Stimulated activated CD4-positive, alpha-beta T cell treated with anti-CD3 and anti-CD28 coated beads, Interleukin-15, amount 100 ng/mL, for 1 hour (primary cell): ENCODE measurements at places on chromosomes 4 and X.

GRCh38 chrX:48983896-48984295, 12.3 kb upstream of the KCND1 start:
- no peak for DNase-seq

DNA sequence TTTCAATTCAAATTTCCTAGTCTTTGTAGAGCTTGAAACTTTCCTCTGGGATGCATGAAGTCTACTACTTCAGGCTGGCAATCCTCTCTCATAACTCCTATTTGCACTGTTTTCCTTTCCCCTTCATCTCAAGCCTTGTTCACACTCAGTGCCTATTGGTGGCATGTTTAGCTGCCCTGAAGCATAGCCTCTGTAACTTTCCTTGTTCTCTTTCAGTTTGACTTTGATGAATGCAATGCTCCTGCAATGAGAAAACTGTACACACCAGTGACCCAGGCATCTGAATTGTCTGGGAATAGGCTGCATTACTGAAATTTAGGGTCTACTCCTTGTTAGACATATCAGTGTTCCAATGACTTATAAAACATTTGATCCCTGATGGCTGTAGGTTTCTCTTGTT, 81.7 kb downstream of the ANK2 start:
- DNase-seq, result no peak

DNA sequence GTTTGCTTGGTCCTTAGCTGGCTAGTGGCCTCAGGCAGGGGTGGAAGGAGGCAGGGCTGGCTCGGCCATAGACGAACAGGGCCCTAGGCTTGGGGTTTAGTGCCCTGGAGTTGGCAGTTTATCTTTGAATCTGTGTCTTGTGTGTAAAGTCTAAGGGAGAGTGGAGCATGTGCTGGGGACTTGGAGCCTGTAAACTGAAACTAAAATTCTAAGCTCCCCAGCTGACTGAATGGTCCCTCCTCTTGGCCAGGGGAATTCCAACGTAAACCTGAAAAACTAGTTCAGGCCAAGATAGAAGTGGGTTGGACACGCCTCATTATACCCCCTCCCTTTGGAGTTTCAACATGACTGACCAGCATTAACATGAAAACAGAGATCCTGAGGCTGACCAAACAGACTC, 46.1 kb upstream of the GPR78 start:
- no peak for DNase-seq

GRCh38 chrX:155094468-155095061, 23.3 kb downstream of the BRCC3 start:
- DNase-seq, result no peak

DNA sequence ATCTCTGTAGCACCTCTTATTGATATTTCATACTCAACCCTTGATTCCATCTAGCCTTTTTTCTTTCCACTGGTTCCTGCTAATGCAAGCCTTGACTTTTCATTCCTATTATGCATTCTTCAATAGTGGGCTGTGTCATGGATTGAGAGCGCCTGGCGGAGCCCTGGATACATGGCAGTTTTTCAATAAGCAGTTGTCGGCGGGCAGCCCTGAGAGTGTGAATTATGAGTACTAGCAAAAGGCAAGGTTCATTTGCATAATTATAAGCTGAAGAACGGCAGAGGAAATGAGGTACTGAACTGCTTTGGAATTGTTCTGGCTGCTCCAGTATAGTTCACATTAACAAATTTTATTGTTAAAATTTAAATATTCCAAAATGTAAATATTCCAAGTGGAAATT, 339.7 kb upstream of the VCX start:
- DNase-seq, result no peak

DNA sequence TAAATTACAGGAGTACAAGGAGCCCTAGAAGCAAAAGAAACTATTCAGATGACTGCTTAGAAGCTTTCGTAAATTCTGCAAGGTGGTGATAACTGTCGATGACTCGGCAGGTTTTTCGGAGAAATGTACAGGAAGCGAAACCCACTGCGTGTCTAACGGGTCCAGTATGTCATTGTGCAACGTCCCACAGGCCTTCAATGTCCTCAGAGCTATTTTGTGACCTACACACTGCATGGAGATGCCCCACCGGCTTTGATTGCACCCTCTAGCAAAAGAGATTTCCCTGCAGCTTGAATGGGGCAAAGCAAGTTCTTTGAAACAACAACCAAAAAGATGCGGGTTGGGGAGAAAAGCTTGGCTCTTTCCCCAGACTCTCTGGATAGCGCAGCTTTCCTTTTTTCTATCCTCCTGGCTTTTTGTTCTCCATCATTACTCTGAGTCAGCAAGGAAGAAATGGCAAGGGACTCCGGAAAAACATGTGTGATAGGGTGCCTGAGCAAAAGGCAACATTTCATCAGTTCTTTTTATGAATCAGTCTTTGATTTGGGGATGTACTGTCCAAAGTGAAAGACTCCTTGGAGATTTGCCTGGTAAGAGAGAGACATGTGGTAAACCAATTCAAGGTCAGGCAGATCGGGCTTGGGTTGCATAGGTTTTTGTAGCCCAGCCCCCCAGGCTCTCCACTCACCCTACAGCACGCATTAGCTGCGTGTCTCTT, 112.0 kb upstream of the TBL1X start:
- no peak for DNase-seq

GRCh38 chrX:154530286-154530685, 14.3 kb upstream of the FAM3A start:
- DNase-seq, result no peak

- no peak for DNase-seq
Observed at GRCh38 chrX:152299787-152300186, 151.3 kb downstream of the GABRA3 start.

DNA sequence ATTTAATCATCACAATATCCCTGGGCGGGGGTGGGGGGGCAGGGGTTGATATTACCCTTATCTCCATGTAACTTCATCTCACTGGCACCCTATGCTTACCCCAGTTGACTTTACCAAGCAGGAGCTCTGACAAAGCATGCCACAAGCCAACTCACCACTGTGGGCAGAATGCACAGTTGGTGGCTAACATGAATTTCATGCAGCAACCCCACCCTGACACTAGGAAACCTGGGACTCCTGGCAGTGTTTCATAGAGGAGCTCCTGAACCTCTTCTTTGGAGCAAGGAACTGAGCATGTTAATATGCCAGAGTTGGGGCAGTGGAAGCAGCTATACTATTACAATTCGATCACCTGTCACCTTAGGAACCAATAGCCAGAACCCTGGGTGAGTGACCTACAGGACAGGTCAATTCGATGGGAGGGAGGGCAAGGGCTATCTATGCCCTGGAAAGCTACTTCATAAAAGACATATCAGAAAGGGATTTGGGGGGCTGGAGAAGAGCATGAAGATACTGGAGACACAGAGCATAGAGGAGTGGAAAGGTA, 97.2 kb upstream of the ACSL4 start:
- no peak for DNase-seq

DNA sequence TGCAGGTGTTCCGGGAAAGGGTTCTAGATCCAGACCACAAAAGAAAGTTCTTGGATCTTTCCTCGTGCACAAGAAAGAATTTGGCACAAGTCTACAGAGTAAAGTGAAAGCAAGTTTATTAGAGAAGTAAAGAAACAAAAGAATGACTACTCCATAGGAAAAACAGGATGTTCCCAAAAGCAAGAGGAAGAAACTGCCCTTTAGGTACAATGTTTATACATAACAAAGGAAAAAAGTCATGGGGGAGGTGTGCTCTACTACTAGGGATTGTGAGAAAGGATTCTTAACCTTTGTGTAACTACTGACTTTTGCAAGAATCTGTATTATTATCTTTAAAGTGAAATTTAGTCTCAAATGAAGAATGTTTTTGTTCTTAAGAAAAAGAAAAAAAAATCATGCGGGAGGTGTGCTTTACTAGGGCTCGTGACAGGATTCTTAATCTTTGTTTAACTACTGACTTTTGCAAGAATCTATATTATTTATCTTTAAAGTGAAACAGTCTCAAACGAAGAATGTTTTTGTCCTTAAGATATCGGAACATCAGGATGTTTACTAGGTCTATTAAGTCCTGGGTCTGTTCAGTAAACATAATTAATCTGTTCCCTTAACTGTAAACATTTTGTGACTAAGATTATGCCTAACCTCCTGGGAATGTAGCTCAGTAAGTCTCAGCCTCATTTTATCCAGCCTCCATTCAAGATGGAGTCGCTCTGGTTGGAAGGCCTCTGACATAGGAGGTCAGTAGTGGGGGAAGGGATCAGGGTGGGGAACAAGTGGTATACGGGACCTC, 110.4 kb upstream of the BEND4 start:
- no peak for DNase-seq

DNA sequence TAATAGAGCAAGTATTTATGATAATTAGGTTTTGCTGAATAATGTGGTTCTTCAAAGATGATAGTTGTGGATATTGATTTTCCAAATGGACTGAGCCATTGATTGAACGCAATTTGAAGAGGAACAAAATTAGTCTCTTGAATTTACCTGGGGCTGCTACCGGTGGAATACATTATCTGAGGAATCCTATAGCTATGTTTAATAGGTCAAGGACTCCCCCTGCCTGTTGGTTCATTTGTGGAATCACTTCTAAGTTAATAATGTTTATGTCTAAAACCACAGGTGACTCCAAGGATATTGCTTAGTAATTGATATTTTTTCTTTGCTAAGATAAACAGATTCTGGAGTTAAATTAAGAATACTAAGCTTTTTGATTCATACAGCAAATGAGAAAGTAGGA, 576.0 kb upstream of the PABPC4L start:
- no peak for DNase-seq

GRCh38 chr4:138275963-138276621, 33.9 kb upstream of the SLC7A11 start:
- DNase-seq, result no peak

DNA sequence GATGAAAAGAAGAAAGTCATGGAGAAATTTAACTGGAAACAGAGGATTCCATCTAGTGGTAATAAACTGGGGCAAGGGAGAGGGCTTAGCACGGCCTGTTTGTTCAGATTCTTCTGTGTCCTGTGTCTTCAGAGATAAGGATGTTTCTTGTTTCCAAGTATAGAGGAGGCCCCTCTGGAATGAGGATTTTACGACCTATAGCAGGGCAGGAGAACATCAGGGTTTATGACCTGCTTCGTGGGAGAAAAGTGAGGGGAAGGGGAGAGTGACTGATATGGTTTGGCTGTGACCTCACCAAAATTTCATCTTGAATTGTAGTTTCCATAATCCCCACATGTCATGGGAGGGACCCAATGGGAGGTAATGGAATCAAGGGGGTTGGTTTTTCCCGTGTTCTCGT, 93.0 kb upstream of the LDB2 start:
- no peak for DNase-seq

GRCh38 chr4:118112117-118113046, 78.1 kb downstream of the NDST3 start:
- DNase-seq, result no peak

DNA sequence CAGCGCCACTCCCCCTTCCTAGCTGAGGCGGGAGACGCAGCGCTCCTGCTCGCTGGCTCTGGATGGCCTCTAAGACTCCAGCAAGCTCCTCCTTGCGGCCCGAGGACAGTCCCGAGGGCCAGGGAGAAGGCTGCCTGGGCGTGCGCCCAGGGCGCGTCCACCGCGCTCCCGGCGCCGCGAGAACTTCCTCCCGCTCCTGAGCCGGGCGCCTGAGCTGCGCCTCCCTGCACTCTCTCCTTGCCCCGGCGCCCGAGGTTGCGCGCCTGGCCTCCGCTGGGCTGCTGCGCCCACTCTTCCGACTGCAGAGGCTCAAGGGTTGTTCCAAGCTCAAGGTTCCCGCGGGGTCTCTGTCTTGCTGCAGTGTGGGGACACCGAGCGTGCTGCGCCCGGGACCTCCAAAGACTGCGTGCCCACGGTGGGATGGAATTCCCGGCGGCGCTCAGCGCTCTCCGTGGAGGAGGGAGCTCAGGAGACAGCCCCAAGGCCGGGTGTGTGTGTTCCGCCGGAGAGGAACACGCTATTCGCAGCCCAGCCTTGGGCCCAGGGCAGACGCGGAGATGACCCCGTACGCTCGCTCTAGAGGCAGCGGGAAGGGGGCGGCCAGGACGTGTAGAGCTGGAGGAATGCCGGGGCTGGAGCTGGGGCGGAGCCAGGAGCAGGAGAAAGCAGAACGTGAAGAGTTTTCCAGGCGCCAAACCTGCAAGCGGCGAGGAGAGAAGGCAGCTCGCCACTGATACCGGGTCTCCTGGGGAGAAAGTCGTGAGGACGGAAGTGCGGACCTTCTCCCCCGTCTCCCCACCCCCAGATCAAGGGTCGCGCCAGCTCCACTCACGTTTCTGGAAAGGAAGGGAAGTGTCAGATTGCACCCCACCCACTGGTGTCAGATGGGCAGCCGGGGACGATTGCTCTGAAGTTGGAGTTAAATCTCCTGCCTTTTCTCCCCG, at the start of gene ARHGAP6:
ARHGAP6 (minus strand) TSS at position 753 of the 944 bp plus-strand sequence. CDS start 1,092 bp downstream, outside the sequence.
- no peak for DNase-seq

- no peak for DNase-seq
Observed at GRCh38 chrX:34144246-34144645, 12.1 kb upstream of the FAM47A start.

GRCh38 chr4:108774809-108775530, 12.1 kb upstream of the ETNPPL start:
- no peak for DNase-seq

DNA sequence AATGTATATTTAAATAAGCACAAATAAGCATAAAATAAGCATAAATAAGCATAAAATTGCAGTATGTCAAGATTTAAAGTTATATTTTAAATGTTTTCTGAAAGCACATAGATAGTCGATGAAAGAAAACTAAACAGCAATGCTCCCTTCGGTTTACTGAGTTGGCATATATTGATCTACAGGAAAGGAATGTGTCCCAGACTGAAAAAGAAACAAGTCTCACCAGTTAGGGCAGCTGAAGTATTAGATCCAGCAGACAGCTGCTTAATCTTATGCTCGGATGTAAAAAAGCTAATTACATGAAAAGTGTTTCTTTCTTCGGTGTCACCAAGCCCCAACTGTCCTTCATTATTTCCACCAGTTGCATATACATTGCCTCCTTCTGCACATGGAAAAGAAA, 8.7 kb downstream of the RPGR start:
- DNase-seq, result no peak

- DNase-seq, result no peak
Observed at GRCh38 chr4:119211867-119212233, 663 bp upstream of the USP53 start.

- DNase-seq, result no peak
Observed at GRCh38 chrX:119728487-119728886, 29.9 kb upstream of the SOWAHD start.

DNA sequence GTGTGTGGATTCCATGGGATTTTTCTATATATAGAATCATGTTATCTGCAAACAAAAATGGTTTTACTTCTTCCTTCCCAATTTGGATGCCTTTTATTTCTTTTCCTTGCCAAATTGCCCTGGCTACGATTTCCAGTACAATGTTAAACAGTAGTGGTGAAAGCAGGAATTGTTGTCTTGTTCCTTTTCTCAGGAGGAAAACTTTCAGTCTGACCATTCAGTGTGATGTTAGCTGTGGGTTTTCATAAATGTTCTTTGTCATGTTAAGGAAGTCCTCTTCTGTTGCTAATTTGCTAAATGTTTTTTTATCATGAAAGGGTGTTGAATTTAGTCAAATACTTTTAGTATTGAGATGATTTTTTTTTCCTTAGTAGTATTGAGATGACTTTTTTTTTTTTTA, 10.9 kb downstream of the SAP30 start:
- no peak for DNase-seq

- DNase-seq, result no peak
Observed at GRCh38 chr4:120399826-120400225, 333.2 kb upstream of the MAD2L1 start.
